ENCODE measurements at places on chromosomes 13 and 19.

GRCh38 chr13:98537740-98538139, 39.2 kb downstream of the STK24 start:
- DNase-seq, result no peak

DNA sequence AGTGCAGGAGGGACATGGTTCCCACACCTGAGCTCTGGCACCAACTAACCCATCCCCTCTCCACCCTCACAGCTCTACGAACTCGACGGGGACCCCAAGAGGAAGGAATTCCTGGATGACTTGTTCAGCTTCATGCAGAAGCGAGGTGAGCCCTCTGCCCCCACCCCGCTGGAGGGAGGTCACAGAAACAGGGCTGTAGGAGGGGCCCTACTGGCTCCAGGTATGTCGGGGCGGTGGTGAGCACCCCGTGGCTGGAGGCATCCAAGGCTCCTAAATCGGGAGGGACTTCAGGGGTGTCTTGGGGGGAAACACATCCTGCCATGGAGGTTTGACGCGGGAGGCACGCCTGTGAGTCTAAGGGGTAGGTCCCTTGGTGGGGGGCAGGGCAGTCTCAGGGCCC, 24.1 kb upstream of the WDR18 start:
- DNase-seq, result no peak

DNA sequence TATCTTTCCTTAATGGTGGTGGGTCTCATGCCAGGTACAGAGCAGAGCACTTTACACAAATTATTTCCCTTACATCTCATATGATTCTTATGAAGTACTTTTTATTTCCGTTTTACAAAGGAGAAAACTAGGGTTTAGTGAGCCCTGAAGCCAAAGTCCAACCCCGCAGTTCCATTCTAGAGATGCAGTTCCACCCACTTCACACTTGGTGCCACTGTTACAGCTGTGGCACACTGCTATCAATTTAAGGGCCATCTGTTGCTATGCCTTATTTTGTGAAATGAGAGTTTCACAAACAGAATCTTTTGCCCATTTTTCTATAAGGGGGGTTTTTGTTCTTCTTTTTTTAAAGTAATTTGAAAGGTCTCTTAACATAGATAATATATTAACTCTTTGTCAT, 12.9 kb downstream of the MIPEP start:
- DNase-seq, result peak; percentile 20

DNA sequence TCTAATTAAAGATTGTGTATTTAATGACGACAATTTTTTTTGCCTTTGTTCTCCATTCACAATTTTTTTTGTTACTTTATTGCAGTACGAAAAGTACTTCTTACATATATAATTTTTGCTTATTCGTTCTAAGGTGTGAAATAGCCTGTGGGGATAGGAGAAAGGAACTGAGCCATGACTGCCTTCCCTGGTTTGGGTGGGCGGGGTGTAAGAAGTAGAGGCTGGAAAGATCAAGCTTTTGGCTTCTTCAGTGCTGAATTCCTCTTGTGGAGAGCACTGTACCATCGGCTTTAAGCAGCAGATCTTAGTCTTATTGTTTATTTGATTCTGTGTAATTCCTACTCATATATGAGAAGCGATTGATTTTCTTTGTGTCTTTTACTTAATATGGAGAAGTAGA, 115.8 kb downstream of the NBEA start:
- no peak for DNase-seq

DNA sequence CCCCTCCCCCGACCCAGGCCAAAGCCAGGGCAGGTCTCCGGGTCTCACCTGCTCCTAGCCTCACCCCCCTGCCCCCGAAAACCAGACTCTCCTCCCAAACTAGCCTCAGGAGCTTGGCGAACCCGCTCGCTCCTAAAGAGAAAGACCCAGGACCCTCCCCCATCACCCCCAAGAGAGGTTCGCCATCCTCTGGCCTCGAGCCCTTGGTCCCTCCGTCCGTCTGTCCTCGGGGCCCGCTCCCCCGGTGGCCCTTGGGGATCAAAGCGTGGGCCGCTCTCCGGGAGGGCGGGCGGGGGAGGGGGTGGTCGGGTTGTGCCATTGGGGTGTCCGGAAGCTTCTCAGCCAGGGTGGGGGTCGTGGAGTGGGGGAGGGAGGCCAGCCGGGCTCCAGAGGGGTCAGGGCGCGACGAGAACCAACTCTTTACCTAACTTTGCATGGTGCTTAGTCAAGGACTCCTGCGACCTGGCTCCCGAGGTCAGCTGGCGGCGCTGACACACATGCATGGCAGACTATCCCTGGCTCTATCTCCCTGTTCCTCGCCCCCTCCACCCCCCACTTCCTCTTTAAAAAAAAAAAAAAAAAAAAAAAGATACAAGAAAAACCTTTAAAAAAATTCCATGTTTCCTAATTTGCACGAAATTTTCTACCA, 15.6 kb downstream of the SMIM24 start:
- no peak for DNase-seq

DNA sequence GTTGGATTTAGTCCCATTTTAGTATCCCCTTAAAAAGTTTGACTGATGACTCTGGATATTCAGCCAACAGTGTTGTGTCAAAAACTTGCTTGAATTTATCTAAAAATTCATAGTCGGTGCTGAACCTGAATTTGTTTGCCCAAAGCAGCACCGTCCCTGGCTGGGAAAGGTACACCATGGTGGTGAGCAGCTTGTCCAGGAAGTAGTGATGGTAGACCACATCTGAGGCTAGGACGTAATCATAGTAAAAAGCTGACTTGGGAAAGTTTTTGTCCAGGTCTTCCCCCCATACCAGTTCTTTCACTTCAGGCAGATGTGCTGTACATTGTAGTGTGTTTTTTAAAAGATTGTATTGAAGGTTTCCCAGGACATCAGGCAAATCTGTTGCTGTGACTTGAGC, 8.8 kb downstream of the METTL21C start:
- no peak for DNase-seq

GRCh38 chr19:2969104-2969504, 8.3 kb upstream of the TLE6 start:
- peak; percentile 56 for DNase-seq

- no peak for DNase-seq
These were observed 136.0 kb downstream of the ATP11A start for GRCh38 chr13:112825875-112826274.

- peak; percentile 74 for DNase-seq
These were observed 12.3 kb downstream of the CIB3 start for GRCh38 chr19:16160943-16161560.

GRCh38 chr19:30053558-30053957, 111.5 kb downstream of the URI1 start:
- DNase-seq, result no peak

DNA sequence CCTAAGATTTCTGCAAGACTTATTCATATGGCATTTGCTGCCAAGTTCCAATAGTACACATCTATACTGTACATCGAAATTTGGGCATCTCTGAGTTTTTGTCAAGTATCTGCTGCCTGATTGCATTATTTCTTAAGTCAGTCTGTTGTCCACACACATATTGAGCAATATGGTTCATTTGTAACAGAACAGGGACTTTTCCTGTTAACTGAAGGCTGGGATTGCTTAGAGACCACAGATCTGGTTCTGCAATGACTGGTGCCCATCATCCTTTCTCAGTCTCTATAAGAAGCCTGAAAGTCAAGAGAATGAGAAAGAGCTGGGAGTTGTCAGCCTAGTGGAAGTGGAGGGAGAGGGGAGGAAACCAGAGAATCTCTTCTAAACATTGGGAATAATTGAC, 22.5 kb upstream of the MYCBP2 start:
- DNase-seq, result no peak

- peak; percentile 18 for DNase-seq
These were observed 30.2 kb downstream of the PDCD5 start for GRCh38 chr19:32611161-32611560.

GRCh38 chr13:74768521-74769085, 634.4 kb upstream of the KLF12 start:
- no peak for DNase-seq

- DNase-seq, result no peak
These were observed 66.6 kb downstream of the DNAJC15 start for GRCh38 chr13:43089912-43090498.

- peak; percentile 68 for DNase-seq
These were observed 4.0 kb downstream of the EMP3 start for GRCh38 chr19:48329167-48329891.

- DNase-seq, result no peak
These were observed 9.3 kb upstream of the CPAMD8 start for GRCh38 chr19:17035842-17036424.

DNA sequence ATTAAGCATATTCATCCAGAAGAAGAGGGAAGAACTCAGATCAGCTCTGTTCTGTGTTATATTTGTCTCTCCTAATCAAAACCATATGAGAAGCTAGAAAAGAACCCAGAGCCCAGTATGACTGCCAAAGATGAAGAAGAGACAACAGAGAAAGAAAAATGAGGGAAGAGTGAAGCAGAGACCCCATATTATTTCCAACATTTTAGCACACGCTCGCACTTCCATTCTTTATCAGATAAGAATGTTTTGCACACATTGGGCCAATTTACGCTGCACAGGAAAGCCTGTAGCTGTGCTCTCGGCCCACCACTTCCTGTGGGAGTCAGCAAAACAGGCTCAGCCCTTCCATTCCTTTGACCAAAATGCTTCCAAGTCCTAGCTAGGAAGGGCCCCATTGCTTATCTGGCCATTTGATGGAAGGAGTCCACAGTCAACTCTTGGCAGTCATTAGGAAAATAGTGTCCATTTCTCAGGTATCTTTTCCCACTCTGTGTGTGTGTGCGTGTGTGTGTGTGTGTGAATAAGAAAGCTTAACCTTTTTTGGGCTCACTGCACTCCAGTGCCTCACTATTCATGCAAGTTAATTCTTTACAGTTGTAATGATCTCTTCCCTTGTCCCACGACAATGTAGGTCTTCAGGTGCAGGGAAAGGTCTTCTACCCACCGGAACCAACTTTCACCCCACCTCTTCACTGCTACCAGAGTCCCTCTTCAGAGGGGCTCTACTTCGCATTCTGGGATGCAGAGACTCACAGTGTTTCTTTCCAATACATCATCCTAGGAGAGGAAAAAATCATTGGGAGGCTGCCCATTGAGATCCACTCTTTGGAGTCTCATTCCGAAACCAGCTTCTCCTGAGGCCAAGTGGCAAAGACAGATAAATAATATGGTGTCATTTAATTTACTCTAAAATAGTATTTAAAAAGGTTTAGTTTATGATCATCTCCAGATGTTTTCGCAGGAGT, 237.5 kb downstream of the COG6 start:
- DNase-seq, result no peak

GRCh38 chr19:46944918-46945628, 74.6 kb upstream of the NPAS1 start:
- DNase-seq, result peak; percentile 77

DNA sequence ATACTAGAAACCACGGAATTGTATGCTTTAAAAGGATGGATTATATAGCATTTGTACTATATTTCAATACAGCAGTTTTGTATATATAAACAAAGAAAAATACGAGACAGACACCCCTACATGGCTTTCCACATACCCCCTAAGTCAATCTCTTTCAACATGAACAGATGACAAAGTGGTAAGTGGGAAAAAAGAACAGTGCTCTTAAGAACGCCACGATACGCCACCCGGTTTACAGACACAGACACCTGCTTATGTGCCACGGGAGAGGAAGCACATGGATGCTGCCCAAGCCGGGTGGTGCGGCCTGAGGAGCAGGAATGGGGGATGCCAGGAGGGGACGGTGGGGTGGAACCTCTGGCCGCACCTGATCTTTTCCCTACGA, 8.1 kb downstream of the CAPS start:
- no peak for DNase-seq

- no peak for DNase-seq
These were observed 153.7 kb downstream of the KLF5 start for GRCh38 chr13:73212482-73212881.

GRCh38 chr13:57740719-57741118, 109.2 kb downstream of the PCDH17 start:
- DNase-seq, result peak; percentile 85

GRCh38 chr13:85537601-85538000, 261.6 kb downstream of the SLITRK6 start:
- DNase-seq, result no peak

- no peak for DNase-seq
These were observed 12.3 kb upstream of the ZNF283 start for GRCh38 chr19:43814663-43815352.

GRCh38 chr13:114065141-114065925, 67.1 kb downstream of the RASA3 start:
- DNase-seq, result peak; percentile 98

GRCh38 chr13:47904241-47904640, 96.8 kb downstream of the SUCLA2 start:
- DNase-seq, result no peak

DNA sequence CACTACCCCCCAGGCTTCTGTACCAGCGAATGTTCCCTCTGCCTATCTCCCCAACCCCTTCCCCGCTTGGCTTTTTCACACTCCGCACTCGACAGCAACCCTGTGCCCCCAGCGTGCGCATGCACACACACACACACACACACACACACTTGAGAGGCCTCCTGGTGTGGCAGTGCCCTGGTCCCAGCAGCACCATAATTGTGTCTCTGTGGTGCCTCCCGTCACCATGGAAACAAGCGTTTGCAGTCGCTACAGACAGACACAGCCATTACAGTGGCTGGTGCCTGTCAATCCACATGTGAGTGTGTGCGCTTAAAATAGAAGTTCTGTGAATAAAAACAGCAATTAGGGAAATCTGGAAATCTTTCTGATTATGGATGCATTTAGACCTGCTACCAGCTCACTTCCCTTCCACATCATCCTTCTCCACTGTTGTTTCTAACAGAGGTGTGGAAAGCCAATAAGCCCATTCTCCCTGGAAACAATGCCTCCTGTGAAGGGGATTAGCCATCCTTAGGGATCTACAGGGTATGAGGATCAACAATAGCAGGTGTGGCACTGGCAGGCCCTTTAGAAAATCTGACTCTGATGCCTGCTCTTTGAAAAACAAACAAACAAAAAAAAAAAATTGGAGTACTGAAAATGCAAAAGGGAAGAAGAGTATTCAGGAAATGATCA, 146.3 kb downstream of the DCLK1 start:
- peak; percentile 70 for DNase-seq

DNA sequence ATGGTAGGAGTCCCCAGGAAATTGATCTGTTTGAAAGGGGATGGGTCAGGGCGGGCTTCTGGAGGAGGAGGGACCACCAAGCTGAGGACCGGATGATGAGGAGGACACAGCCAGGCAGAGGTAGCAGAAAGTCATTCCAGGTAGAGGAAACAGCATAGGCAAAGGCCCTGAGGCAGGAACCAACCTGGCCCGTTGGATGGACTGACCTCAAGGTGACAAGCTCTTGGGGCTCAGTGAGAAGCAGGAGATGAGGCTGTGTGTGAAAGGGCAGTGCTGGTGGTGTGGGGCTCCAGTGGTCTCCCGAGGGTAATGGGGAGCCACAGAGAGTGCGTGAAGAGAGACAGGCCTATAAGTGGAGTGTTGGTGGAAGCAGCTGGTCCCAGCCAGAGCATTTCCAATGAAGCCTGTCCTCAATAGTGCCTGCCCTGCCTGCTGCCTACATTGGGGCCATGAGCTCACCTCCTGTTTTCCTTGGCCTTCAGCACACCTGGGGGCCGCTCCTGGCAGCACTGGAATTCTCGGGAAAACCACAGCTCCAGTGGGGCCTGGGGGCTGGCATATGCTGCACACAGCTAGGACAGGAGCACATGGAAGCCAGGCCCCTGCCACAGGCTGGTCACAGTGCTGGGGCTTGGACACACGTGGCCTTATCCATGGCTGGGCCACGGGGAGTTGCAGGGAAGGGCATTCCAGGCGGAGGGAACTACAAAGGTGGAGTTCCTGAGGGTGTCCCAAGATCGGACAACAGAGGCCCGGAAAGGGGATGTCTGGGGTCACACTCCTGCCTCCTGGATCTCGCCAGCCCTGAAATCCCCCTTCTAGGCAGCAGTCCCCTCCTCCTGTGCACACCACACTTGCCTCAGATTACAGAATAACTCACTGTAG, 2.3 kb upstream of the COMP start:
- DNase-seq, result no peak
